ENCODE measurements at places on chromosomes 2 and 18.
A peak's percentile ranks its signal among the peaks of the same experiment; 100 is the strongest.

- DNase-seq: no peak
Measured at GRCh38 chr18:76522122-76522503, 27.1 kb upstream of the ZNF516 start.

GRCh38 chr2:44769349-44770011 lies 172.0 kb upstream of the SIX3 start:
- no peak for DNase-seq

GRCh38 chr2:23745726-23746105 lies 181.2 kb downstream of the ATAD2B start:
- DNase-seq: no peak

- DNase-seq: no peak
Measured at GRCh38 chr18:63301434-63301833, 18.1 kb downstream of the BCL2 start.

DNA sequence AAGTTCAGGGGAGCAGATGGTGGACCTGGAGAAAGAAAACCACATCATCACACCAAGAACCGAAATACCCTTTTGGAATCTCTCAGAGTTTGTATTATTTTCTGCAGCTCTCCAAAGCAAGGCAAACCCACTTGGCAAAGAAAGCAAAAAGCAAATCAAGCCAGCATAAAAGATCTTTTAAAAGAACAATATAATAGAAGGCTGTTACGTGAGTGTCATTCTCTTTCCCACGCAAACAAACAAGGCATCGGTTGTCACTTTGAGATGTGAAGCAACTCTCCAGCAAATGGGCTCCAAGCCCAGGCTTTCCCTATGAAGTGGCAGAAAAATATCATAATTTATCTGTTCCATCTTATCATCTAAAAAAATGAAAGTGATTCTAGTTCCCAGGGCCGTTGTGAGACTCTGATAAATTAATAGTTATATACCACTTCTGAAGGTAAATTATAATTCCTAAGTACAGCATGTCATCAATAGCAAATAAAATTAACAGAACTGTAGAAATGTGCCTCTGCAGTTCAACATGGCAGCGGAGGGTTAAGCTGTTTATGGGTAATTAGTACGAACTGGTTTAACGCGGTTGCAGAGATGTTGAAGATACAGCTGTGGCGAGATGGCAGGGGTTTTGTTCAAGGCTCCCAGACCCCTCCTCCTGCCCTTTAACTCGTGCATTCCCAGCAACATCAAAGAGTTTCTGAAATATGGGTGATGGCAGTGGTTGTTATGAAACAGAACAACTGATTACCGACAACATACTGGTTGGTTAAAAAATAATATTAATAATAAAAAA lies 89.2 kb downstream of the EPHA4 start:
- no peak for DNase-seq

- no peak for DNase-seq
Measured at GRCh38 chr2:134148843-134149472, 104.9 kb upstream of the MGAT5 start.

DNA sequence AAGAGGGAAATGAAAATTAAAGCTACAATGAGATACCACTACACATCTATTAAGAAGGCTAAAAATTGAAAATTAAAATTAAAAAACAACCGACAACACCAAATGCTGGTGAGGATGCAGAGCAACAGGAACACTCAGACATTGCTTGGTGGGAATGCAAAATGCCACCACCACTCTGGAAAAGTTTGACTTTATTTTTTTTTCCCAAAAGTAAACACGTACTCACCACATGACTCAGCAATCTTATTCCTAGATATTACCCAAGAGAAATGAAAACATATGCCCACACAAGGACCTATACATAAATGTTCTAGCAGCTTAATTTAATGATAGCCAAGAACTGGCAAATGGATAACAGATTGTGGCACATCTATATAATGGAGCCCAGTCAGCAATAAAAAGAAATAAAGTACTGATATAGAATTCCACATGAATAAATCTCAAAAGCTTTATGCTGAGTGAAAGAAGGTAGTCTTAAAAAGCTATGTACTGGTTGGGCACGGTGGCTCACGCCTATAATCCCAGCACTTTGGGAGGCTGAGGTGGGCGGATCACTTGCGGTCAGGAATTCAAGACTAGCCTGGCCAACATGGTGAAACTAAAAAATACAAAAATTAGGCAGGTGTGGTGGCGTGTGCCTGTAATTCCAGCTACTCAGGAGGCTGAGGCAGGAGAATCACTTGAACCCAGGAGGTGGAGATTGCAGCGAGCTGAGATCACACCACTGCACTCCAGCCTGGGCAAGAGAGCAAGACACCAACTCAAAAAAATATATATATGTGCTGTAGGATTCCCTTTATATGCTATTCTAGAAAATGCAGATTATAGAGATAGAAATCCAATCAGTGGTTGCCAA lies 4.2 kb upstream of the PROC start:
- DNase-seq: no peak

- DNase-seq: no peak
Measured at GRCh38 chr2:43218155-43218701, 8.2 kb downstream of the ZFP36L2 start.

- no peak for DNase-seq
Measured at GRCh38 chr18:3590096-3590630, 140.2 kb downstream of the TGIF1 start.

- DNase-seq: no peak
Measured at GRCh38 chr18:50696436-50696835, 123.4 kb downstream of the MRO start.

DNA sequence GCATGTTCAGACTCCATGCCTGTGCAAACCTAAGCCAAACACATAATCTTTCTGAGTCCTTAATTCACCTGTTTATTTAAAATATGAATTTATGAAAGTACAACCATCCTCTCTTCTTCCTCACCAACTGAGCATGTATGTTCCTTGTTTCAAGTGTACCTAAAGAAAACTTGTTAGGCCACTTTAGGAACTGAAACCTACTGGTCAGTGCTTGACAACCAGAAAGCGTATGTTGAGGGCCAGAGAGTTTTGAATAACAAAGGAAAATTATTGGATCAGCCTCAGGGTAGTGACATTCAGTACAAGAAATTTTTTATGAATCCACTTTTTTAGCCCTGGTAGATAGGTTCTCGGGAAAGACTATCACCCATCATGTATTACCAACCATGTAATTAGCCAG lies 847.6 kb upstream of the CELF4 start:
- no peak for DNase-seq

DNA sequence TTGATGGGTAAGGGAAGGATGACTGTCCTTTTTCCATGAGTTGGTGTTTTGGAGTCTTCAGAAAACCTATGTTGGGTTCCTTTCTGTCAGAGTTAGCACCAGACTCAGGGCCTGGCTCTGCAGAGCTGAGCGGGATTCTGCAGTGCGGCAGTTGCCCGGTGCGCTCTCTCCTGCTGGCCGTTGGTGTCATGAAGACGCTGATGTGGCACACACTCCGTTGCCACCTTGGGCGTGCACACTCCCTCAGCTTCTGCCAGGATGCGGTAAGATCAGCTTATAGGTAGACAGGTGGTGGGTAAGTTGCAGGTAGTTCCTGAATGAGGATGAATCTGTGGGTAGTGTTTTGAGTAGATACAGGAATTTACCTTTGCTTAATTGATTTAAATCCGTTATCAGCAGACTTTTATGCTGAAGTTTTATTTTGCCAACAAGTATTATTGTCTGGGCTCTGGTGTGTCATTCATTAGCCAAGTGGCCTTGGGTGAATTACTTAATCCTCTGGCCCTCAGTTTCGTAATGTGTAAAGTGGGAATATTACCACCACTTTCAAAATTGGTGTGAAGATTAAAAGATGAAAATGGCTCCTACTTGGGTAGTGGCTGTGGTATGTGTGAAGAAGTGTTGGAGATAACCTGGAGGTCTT lies 26.8 kb downstream of the DGKD start:
- DNase-seq: no peak

DNA sequence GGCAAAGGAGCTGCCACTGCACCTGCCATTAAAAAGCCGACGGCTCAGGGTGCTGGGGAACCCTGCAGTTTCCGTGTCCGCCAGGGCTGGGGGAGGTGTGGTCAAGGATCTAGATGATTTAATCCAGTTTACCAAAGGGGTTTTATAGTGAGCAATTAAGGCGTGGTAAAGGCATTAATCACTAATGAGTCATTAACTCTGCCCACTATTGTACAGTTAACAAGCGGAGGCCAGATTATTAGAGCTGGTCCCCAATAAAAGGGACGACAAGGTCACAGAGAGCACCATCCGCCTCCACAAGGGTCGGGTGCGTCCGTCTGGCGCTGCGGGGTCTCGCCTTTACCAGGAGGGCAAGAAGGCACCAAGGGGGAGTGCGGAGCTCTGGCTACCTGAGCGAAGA lies 9.6 kb downstream of the RAX start:
- DNase-seq: no peak

GRCh38 chr2:8021921-8022320 lies 659.9 kb upstream of the ID2 start:
- no peak for DNase-seq

GRCh38 chr2:50838316-50838715 lies 193.6 kb downstream of the NRXN1 start:
- DNase-seq: no peak

- peak; percentile 3 for DNase-seq
Measured at GRCh38 chr2:240569523-240569997, 1.3 kb downstream of the RNPEPL1 start.

DNA sequence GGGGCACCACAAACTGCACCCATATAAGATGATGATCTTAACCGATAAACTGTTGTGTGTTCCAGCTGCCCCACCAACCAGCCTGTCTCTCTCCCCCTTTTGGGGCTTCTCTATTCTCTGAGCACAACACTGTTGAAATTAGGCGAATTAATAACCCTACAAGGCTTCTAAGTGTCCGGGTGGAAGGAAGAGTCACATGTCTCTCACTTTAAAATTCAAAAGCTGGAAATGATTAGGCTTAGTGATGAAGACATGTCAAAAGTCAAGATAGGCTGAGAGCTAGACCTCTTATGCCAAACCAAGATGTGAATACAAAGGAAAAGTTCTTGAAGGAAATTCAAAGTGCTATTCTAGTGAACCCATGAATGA lies 782.1 kb downstream of the MBD2 start:
- no peak for DNase-seq

DNA sequence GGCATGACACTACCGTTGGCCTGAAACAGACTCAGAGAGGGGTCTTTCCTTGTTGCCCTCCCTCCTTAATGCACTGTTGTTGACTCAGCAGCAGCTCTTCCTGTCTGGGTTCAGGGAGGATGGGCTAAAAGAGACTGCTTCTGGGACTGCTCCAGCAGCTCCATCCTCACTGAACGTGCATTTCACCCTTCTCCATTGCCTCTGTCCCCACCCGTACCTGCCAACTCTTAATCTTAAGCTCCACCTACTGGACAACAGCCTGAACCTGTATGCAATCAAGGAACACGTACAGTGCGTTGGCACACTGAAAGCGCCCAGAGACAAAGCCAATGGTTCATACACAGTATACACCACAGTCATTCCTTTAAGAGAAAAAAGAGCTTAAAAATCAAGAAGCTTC lies 230.8 kb upstream of the RAB6C start:
- no peak for DNase-seq

- DNase-seq: no peak
Measured at GRCh38 chr2:568639-569235, 108.5 kb downstream of the TMEM18 start.

DNA sequence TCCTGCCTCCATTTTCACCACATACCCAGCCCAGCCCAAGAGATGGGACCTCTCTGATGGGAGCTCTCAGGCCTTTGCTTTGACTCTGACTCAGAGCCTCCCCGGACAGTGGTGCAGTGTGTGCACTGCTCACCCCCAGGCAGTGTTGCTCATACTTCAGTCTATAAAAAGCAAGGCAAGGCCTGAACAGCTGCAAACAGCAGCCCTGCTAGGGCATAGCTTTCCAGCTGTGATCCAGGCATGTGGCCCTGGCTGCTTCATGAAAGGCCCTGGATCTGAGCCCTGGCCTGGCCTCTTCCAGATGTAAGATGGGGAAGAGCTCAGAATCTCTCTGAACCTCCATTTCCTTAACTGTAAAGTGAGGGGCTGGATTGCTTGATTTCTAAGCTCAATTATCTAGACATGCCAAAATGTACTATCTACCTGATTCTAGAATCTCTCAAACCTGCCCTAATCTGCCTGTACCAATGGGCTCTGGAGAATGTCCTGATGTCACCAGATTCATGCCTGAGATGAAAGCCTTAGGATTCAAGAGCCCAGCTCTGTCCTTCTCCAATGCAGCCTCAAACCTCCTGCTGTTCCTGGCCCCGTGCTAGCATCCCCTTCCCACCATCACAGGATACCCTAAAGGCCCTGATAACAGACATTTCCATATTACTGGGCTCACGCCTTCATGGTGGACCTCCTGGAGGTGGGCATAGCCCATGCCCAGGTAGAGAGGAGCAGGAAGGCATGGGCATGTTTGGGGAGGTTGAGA lies 206.9 kb downstream of the ARL4C start:
- DNase-seq: peak; percentile 26

- no peak for DNase-seq
Measured at GRCh38 chr2:128017561-128017960, 10.3 kb downstream of the SAP130 start.

DNA sequence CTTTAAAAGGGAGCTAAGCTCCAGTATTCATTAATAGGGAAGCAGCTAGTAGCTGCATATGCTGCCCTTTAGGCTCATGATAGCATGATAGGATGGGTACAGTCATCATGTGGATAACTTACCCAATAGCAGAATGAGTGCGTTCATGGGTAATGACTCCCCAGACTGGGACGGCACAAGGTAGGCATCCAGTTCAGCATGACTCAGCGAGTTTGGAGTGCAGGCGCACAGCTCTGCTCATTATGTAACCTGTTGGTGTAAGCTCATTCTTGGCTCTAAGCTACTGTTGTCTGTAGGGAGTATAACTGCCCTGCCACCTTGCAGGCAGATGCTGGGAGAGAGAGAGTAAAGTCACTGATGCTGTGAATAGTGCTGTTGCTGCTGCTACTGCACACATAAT lies 209.2 kb upstream of the SYT4 start:
- DNase-seq: no peak

- no peak for DNase-seq
Measured at GRCh38 chr2:121804340-121804739, 48.9 kb downstream of the TSN start.

GRCh38 chr18:78953566-78953965 lies 26.1 kb upstream of the SALL3 start:
- no peak for DNase-seq

DNA sequence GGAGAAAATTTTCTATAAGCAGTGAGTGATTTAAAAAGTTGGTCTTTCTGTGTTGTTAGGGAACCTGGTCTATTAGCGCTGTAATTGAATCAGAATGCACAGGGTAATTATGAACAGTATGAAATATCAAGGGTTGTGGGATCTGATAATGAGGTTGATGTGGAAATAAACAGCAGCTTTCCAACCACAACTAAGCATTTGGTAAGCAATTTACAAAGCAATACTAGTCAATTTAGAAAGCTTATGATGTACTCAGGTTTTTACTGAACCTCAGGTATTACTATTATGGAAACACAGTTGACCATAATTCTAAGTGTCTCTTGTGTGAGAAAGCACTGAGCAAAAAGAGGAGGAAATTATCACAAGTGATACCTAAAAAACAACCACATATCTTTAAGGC lies 11.0 kb upstream of the SMCHD1 start:
- DNase-seq: no peak

GRCh38 chr18:7830468-7830867 lies 263.4 kb downstream of the PTPRM start:
- no peak for DNase-seq

- no peak for DNase-seq
Measured at GRCh38 chr2:131056932-131057287, 36.4 kb downstream of the FAM168B start.
